ENCODE measurements at places on chromosomes 2 and 18.

DNA sequence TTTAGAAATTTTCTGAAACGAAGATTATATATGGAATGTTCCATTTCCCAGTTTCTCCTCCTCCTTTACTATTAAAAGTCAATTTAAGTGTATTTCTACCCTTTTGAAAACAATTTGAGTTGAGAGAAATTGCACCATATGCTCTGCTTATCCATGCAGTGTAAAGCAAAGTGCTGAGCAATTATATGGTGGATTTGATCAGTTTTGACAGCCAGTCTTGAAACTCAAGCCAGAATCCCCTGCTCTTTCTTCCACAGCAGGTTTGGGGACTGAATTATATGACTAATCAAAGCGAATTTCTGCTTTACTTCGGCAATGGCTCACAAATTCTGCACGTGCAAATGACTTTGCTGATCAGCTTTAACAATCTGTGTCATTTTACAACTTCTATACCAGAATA, 1183.6 kb downstream of the LRP1B start:
- no peak for DNase-seq

DNA sequence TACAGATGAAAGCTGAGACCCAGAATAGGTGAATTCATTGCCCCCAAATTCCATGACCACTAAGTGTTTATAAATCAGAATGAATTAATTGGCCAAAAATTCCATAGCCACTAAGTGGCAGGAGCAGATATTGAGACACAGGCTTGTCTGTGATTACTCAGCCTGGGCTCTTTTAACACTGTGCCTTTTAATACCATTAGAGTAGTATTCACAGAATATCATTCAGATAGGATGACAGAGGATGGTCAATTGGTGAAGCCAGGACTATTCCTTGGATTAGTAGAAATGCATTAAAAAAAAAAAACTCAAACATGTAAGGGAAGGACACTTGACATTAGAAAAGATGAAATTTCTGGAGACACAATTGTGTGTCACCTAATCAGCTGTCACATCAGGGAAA, 698.6 kb downstream of the DCC start:
- DNase-seq: no peak

DNA sequence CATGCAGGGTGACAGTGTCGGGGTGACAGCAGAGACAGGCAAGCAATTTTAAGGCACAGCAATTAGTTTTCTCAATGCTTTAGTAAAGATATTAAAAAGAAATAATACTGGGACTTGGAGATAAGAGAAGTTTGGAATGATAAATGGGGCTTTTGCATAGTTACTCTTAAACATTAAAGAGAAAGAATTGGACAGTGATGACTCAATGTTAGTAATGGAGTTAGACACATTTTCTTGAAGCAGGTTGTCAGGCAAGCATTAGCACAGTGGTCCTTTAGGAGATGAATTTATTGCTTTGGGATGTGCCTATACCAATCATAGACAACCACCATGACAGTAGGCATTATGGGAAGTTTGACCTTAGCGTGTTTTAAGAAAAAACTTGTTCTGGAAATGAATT, 228.3 kb upstream of the RAB12 start:
- DNase-seq: no peak

DNA sequence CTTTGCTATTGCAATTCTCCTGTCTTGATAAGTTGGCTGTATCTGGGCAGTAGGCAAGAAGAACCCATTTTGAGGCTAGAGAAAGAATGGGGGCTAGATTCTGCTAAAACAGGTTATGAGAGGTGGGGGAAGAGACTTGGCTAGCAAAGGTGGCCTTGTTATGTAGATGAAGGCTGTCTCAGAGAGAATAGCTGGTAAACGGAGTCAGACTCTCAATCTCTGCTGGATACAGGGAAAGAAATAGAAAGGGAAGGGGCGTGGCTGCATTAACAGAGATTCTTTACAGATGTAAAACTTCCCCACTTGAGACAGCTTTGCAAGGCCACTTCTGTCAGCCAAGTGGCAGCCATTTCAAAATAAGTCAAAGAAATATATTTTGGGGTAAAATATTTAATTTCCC, 38.1 kb upstream of the ARHGAP25 start:
- DNase-seq: no peak

DNA sequence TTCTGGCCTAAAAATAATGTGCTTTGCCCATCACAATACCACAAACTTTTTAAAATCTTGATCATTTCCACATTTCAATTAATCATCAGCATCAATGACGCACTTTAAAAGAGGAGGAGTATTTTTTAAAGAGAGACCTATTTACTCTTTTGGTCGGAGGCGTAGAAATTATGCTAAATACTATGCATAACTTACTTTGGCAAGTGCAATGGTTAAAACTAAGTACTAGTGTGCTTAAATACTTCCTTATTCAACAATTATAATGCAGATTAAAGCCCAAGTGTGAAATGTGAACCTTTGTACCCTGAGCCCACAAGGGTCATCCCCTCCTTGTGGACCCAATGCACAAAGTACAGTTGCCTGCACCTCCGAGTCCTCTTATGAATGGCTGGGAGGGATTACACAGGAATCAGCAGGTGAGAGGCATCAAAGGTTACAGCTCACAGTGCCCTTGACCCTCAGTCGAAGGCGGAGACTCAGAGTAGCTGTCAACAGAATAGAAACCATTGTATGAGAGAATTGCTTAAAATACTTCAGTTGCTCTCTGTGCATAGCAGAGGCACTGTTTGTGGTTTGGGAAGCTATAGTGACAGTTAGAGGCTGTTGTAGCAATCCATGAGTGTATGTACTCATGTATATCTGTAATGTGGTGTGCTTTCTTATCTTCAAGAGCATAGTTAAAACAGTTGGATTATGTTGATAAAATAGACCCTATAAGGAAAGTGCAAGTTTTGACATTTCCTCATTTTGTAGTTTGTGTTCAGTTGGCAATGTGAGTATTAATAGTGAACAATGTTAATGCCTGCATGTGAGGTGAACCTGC, 151.7 kb upstream of the ITGA4 start:
- peak; percentile 12 for DNase-seq

GRCh38 chr18:45590036-45590886, 25.0 kb upstream of the SLC14A2 start:
- no peak for DNase-seq

DNA sequence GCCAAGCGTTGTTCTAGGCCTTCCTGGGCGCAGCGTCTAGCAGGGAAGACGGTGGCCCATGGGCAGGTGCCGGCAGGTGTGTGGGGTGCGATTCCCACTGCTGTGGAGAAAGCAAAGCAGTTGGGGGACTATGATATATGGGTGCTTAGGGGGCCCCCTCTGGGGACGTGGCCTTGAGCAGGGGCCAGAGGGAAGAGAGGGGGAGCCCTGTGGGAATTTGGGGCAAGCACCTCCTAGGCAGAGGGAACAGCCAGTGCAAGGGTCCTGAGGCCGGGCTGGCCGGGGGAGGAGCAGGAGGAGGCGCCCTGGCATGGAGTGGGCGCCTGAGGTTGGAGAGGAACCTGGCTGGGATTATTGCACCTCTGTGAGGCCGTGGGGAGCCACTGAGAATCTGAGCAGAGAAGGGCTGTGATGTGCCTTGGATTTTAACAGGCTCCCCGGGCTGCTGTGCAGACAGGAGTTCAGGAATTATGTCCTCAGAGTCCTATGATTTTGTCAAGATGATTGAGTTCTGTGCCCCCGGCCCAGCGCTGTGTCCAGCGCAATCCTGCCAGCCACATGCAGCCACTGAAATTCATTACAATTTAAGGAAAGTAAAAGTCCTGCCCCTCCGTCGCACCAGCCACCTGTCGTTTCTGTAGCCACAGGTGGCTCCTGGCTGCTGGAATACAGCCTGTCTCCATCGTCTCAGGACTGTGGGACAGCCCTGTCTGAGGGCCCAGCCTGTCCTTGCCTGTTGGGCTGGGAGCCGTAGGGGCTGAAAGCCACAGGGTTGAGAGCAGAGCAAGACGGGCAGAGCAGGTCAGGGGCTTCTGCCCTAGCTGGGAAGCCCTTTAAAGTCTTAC, 9.1 kb upstream of the KLHL30 start:
- DNase-seq: no peak

- no peak for DNase-seq
Observed at GRCh38 chr2:220512419-220512818, 885.0 kb downstream of the SLC4A3 start.

DNA sequence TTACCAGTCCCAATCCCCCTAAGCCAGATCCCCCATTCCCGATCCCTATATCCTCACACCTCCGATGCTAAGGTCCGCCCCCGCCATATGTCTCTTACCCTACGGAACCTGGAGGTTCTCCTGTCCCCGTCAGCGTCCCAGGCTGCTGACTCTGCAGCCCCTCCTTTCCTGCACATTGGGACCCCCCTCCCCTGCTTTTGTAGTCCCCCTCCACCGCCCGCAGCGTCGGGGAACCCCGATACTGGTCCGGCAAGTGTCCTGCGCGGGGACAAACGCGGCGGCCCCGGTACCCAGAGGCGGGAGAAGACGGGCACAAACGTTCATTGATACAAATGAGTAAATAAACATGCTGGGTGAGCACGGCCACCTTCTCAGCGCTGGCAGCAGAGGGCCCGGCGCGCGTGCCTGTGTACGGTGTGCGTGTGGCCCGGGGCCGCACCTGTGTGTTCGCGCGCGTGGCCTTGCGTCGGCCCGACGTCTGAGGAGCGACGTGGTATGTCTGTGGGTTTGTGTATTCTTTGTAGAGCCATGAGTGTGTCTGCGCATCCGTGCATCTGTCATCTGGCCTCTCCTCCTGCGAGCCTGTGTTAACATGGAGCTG, 2.0 kb upstream of the CYP26B1 start:
- DNase-seq: no peak

DNA sequence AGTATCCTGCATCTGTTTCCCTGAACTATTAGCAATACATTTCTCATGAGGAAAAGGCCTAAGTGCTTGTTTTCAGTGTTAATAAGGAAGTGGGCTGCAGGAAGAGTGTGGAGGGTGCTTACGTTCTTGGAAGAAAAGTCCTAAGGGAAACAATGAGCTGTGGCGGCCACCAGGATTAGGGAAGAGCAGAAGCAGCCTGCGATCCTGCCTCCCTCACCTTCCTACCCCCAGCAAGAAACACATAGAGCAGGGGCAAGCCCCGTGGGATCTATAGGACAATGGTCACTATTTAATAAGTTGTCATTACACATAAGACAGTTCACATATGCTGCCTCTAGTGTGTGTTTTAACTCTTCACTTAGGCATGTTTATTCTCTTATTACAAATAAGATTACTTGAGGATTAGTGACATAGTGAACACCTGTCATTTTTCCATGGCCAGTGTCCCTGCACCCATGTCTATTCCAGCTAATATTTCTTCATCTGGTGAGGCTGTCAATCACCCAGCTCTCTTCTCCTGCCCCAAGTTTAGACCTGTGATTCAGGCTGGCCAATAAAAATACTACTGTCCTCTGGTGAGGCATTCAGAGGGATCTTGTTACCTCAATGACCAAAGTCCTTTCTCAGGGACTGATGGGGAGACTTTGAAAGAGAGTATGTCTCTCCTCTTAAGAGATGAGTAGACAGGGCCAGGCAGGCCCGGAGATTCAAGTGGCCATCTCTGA, 510.9 kb upstream of the CELF4 start:
- DNase-seq: no peak

GRCh38 chr2:105437708-105438103, 38.9 kb upstream of the FHL2 start:
- no peak for DNase-seq

DNA sequence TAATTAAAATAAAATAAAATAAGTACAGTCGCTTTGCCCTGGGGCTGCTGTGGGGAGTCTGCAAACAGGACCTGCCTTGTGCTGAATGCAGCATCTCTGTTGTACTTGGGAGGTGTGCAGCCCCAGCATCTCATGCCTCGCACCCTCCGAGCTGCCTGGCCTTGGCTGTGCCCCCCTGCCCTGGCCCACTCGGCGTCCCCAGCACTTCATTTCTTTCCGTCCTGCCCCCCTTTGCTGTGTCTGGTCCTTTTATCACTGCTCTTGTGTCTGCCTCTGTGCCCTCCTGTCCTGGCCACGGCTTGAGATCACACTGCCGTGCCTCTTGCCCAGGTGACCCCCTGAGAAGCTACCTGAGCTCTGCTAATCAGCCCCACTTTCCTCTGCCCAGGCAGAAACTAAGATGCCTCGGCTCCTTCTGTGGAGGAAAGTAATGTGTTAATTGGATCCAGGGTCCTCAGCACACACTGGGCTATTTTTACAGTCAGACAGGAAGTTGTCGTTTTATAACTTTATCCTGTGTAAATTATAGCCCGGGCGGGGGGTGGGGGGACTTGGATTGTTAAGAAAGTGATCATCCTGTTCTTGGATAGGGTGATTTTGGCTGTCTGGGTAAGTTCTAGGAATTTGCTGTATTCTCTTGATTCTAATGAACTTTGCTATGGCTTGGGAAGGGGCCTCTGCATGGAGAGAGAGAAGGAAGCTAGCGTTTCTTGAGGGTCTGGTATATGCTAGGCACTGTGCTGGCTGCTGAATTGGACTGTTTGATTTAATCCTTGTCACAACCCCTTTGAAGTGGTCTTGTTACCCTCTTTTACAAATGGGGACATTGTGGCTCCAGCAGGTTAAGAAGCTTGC, 69.4 kb downstream of the AGAP1 start:
- no peak for DNase-seq

DNA sequence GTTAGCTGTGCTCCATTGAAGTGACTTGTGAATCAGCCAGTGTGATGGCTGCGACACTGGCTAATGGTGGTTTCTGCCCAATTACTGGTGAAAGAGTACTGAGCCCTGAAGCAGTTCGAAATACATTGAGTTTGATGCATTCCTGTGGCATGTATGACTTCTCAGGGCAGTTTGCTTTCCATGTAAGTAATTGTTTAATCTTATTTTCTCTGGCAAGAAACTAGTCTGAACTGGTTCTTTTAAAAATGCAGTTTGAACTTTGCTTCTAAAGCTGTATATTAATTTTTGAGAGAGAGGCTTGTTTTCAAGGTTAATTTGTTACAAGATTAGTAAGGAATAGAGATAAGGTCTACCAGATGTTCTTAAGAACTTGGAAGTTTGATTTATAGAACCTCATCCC, 46.7 kb downstream of the GLS start:
- no peak for DNase-seq

- no peak for DNase-seq
Observed at GRCh38 chr2:191003405-191004309, 10.3 kb downstream of the STAT1 start.

- no peak for DNase-seq
Observed at GRCh38 chr2:102206666-102207341, 20.0 kb downstream of the IL1RL2 start.

- no peak for DNase-seq
Observed at GRCh38 chr2:8115456-8115855, 566.4 kb upstream of the ID2 start.

GRCh38 chr2:85830645-85831044, 58.1 kb downstream of the ST3GAL5 start:
- DNase-seq: no peak

DNA sequence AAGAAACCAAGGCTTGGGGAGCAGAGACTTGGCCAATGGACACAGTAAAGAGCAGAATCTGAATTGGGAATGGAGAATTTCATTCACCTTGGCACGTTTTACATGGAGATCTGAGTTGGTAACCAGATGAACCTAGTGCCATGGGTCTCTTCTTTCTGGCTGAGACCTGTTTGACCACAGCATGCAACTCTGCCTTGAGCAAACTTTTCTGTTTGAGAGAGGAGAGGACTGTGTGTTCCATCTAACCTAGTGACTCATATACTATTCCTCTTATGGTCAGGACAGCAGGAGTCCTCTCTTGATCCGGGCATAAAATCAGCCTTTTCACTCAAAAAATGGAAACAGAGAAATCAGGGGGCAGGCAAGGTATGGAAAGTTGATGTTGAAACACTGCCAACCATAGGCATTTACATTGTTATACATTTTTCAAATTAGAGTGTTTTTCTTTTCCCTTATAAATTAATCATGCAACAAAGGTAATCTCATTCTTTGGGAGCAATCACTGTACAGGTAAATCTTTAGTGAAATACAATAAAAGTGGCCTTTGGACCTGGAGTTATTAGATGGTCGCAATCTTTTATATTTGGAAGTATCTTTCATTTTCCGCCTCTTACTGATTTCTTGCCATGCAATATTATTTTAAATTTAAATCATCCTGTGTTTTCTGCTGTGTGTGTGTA, 86.7 kb downstream of the NRP2 start:
- DNase-seq: no peak

Measured in activated naive CD4-positive, alpha-beta T cell (primary cell).